ENCODE measurements at places on chromosomes 5 and 9.

DNA sequence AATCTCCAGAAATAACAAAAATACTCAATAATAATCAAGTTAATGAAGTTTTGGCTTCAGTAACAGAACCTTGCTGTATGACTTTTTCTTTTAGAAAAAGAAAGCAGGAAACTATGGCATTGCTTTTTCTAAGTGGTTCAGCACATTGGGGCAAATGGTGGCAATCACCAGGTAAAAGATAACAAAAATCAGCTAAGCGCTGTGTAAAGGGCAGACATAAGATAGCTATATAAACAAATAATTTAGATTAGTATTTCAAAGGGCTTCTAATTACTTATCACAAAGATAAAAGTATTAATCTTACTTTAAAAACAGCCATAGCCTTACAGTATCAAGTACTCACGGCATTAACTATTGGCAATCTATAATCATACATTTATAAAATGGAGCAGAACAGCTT is 10.0 kb downstream of the TMEM161B start:
- DNase-seq, result no peak

GRCh38 chr5:38714703-38715355 is 131.0 kb upstream of the OSMR start:
- no peak for DNase-seq

GRCh38 chr5:115398719-115399118 is 102.3 kb upstream of the CCDC112 start:
- no peak for DNase-seq

GRCh38 chr5:67416133-67416937 is 219.7 kb upstream of the CD180 start:
- no peak for DNase-seq

DNA sequence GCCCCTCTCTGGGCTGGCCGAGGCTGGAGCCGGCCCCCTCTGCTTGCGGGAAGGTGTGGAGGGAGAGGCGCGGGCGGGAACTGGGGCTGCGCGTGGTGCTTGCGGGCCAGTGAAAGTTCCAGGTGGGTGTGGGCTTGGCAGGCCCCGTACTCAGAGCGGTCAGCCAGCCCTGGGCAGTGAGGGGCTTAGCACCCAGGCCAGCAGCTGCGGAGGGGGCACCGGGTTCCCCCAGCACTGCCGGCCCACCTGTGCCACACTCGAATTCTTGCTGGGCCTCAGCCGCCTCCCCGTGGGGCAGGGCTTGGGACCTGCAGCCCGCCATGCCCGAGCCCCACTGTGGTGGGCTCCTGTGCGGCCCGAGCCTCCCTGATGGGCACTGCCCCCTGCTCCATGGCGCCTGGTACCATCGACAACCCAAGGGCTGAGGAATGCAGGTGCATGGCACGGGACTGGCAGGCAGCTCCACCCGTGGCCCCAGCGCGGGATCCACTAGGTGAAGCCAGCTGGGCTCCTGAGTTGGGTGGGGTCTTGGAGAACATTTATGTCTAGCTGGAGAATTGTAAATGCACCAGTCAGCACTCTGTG is 27.9 kb upstream of the CLINT1 start:
- DNase-seq, result no peak

GRCh38 chr9:70147651-70148050 is 104.0 kb downstream of the MAMDC2 start:
- no peak for DNase-seq

GRCh38 chr5:165029099-165029870 is 1523.9 kb downstream of the MAT2B start:
- peak; percentile 78 for DNase-seq

DNA sequence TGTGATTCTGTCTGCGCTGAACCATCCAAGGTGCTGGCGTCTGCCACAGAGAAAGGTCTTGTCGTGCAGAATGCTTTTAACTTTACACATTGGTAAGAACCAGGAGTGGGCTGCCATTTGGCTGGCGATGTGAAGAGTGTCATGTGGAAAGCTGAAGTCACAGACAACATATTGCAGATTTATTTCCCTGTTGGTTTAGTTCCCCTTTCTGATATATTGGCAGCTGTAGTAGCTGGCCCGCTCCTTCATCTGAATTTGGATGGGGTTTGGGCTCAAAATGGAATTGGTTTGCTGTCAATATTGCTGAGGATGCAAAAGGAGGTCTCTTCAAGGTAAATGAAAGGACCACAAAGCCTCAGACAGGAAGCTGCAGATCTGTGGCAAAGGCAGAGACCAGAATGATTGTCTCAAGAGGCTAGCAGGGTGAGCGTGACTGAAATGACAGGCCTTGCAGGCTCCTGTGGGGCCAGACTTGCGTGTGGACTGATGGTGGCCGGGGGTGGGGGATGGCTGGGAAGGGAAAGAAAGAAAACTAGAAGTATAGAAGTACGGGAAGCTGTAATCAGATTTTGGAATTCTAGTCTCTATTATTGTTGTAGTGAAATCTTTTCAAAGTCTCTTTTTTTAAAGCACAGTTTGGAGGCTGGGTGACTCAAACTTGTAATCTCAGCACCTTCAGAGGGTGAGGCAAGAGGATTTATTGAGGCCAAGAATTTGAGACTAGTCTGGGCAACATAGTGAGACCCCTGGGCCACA is 25.1 kb upstream of the CD180 start:
- peak; percentile 72 for DNase-seq

- no peak for DNase-seq
Observed at GRCh38 chr9:109107402-109108240, 12.1 kb downstream of the TMEM245 start.

DNA sequence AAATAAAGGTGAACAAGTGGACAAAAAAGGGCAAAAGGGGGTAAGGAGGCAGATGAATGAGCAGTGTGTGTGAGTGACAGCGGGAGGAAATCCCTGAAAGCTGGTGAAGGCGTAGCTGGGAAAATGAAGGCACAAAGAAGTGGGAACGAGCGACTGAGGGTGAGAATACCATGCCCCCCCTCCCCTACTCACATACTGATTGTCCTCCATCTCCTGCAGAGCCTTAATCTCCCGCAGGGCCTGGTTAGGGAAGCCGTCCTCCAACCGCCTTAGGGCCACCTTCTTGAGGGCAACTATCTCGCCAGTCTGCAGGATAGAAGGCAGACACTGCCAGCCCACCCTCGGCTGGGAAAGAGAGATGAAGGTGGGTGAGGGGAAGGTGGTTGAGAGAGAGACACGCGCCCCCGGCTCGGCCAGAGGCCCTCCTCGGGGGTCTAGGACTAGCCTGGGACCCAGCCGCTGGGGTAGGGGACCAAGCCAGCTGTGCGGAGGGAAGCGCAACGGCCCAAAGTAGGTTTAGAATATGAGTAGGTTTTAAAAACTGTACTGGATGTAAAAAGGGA is 522 bp downstream of the CDK20 start:
- no peak for DNase-seq

DNA sequence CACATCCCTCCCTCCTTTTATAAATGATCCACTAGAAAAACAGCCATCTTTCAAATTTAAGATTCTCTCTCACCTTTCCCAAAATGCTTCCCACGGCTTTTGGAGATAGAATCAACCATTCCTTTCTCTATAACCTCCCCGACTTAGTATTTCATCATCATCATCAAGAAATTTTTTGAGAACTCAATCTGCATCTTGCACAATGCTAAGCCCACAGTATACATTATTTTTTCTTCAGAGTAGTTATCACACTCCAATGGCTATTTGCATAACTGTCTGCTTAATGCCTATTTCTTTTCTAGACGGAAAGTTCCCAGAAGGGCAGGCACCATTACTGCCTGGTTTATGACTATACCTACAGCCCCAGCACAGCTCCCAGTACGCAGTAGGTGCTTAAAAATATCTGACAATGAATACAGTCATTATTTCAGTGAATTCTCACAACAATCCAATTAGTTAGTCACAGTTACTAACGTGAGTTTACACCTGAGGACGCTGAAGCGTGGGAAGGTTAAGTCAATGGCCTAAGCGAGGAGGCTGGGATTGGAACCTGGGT is 212.7 kb downstream of the TTLL11 start:
- DNase-seq, result no peak

- DNase-seq, result peak; percentile 41
Observed at GRCh38 chr9:19496321-19497050, 87.7 kb downstream of the ACER2 start.

GRCh38 chr9:83425240-83425639 is 113.0 kb downstream of the FRMD3 start:
- DNase-seq, result no peak

- DNase-seq, result peak; percentile 17
Observed at GRCh38 chr5:37248421-37248969, 681 bp downstream of the CPLANE1 start.

DNA sequence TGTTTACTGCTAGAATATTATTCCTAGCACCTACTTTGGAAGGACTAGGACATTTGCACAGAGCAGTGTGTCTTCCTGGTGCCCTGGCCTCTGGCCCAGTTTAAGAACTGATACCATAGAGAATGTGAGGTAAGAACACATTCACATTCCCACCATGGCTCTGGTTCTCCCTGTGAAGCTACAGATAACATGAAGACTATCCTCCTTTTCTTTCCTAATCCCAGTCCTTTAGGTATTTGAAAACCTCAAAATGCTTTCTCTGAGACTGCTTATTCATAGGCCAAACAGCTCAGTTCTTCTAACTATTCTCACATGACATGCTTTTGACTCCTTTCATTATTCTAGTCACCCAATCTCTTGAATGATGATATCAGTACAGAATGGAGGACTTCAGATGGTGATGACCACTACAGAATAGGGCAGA is 11.9 kb downstream of the FAM219A start:
- DNase-seq, result no peak

DNA sequence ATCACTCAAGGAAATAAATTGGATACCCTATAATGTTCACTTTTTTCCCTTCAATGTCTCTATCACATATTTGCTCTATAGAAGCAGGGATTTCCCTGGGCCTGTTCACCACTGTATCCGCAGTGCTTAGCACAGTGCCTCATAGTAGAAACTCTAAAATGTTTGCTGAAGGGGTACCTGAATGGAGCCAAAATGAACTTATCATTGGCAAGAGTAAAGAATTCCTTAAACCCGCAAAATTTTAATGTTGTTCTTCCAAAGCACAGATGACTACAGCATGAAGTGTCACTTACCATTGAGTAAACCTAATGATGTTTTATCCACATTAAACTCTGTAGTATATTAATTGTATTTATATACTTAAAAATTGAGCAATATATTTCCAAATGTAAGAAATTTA is 96.1 kb downstream of the JAKMIP2 start:
- DNase-seq, result no peak

GRCh38 chr9:129895376-129896268 is 60.4 kb downstream of the USP20 start:
- no peak for DNase-seq

DNA sequence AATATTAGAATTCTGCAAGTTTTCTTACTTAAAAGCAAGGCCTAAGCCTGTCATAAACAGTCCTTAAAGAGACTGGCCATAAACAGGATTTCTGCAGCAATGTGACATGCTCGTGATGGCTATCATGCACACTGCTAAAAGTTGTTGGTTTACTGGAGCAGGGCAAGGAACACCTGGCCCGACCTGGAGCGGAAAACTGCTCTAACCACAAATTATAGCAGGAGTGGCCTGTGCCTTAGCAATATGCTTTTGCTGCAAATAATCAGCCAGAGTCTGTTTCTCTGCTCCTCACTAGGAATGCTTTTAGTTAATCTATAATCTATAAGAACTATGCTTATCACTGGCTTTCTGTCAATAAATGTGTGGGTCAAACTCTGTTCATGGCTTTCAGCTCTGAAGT is 322.9 kb upstream of the RPS23 start:
- no peak for DNase-seq

DNA sequence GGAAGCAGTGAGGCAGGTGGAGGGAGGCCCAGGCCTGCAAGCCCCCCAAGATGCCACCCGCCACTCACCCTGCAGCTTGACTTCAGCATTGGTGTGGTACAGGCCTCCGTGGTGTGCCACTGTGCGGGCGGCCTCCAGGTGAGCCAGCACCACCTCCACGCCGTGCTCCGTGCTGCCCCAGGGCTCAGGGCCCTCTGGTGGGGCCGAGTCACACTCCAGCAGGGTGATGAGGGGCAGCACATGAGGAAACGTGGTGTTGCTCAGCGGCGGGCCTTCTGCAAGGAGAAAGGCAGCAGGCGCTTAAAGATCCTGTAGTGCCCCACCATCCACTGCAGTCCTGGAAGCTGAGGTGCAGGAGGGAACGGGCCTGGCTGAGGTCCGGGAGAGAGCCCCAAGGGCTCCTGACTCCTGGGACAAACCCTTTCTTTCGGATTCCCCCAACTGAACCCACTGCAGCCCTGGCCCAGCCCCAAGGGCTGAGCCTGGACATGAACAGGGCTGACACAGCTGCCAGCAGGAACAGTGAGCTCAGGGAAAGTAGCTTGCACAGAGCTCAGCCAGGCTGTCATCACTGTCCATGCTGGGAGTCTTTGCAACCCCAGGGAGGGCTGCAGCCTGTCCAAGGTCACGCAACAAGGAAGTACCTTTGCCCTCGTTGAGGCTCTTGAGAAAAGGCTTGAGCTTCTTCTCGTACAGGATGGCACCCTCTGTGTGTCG is 4.7 kb upstream of the TOR2A start:
- peak; percentile 25 for DNase-seq

Measured in suppressor macrophage treated with lipopolysaccharide for 1 hour (primary cell).